ENCODE measurements at places on chromosomes 3 and 15.

DNA sequence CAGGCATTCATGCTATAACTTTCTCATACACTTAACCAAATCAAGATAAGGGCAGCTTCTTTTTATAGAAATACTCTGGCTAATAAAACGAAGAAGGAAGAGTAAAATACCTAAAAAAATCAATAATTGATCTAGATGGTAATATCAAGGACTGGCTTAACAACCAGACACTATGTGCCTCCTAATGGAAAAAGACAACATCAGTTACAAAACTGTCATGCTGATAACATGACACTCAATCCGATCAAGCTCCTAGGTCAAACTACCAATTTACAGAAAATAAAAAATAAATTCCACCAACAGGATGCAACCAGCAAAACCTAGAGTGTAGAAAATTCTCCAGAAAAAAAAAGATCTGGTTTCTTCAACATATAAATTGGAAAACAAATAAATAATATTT lies 634.6 kb downstream of the IGSF11 start:
- DNase-seq, result no peak

DNA sequence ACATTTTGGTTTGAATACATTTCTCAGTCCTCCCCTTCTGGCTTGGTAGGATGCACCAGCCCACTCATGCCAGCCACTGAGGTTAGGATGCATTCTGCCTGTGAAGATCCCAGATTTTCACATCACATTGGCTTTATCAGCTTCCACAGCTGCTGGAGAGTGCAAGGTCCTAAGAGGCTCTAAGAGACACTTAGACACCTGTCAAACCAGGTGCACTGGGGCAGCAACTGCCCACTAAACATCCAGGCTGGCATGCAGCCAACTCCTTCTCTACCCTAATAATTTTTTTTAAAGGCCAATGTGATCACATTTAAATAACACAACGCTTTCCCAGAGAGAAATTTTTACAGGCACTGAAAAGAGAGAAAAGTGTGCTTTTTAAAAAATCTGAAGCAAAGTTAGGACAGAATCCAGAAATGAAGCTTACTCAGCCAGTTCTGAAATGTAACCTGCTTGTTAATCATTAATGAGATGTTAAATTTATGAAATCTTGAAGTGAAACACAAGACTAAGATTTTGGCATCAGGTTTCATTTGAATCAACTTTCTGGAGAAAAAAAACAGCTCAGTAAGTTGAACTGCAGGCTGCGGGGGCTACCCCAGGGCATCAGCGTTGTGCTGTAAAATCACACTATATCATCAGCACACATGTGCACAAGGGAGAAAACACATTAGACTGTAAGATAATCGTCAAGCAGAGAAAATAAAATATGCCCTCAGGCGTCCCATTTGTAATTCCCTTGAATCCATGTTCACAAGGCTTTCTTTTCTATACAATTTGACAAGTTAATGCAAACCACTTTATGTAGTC lies 312.9 kb downstream of the ZBBX start:
- DNase-seq, result no peak

- no peak for DNase-seq
These were observed 113.1 kb downstream of the EDEM1 start for GRCh38 chr3:5300638-5301037.

DNA sequence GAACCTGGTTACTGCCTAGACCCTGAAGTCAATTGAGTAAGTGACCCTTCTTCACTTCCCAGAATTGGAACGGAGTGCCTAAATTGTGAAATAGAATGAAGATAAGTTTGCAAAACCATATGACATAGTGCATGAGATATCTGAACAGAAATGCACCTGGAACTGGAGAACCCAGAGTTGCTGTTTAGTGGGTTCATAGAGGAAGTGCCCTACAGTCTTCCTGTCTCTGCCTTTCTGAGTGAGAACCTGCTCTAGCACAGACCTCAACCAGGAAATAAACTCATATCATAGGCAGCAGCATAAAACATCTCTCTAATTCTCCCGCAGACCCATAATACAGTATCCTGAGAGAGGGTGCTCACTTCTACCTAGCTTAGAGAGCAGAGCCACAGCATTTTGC lies 82.9 kb downstream of the EOMES start:
- no peak for DNase-seq

DNA sequence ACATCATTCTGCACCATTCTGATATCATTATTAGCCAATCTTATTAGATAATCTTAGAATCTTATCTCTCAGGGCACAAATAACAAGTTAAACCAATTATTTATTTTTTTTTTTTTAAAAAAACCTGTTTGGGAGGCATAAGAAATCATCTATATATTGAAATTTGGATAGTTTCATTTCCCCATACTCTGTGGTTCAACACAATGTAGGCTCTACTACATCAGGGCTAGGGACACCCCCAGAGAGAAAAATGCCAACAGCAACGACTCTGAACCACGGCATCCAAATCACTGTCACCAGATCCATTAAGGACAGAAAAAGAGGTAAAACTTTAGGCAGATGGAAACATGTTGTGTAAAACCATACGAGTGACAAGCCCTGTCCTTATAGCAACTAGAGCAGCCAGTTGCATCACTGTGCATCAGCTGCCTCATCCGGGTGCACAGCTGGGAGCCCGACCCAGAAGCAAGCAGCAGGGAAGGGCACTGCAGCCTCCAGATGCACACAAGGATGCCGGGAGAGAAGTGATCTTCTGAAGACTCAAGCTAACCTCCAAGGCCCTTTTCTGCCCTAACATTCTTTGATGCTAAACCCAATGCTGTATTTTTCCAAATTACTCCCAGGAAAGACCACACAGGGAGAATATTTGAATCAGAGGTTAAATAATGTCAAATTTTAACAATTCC lies 381.1 kb downstream of the CTNNB1 start:
- DNase-seq, result no peak

GRCh38 chr3:158769549-158769948 lies 32.3 kb upstream of the MFSD1 start:
- no peak for DNase-seq

Measured in omental fat pad (tissue), 4 donors.